Activated CD4-positive, CD25-positive, alpha-beta regulatory T cell treated with anti-CD3 and anti-CD28 coated beads, Interleukin-2, amount 50 U/mL, for 72 hours (primary cell): ENCODE measurements at places on chromosomes 4 and X.

DNA sequence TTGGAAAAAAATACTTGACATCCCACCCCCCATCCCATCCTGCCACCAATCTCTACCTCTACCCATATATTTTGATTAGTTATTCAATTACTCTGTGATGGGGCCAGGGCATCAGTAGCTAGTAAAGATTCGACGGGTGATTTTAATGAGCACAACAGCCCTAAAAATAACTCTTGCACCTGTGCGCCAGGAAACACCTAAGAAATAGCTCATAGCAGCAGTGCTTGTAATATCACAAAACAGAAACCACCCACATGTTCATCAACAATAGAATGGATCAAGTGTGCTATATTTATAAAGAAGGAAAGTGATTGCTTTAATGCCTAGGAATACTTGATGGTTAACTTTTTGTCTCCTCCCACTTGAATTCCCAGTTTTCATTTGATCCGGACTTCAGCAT is 225.6 kb upstream of the LCORL start:
- no peak for DNase-seq

- DNase-seq, result no peak
Observed at GRCh38 chr4:136319789-136320464, 1212.4 kb downstream of the PCDH18 start.

GRCh38 chr4:178351185-178351584 is 908.9 kb upstream of the AGA start:
- DNase-seq, result no peak

- no peak for DNase-seq
Observed at GRCh38 chrX:15358533-15358932, 23.2 kb upstream of the PIGA start.

GRCh38 chr4:125254106-125254505 is 60.6 kb upstream of the FAT4 start:
- no peak for DNase-seq

DNA sequence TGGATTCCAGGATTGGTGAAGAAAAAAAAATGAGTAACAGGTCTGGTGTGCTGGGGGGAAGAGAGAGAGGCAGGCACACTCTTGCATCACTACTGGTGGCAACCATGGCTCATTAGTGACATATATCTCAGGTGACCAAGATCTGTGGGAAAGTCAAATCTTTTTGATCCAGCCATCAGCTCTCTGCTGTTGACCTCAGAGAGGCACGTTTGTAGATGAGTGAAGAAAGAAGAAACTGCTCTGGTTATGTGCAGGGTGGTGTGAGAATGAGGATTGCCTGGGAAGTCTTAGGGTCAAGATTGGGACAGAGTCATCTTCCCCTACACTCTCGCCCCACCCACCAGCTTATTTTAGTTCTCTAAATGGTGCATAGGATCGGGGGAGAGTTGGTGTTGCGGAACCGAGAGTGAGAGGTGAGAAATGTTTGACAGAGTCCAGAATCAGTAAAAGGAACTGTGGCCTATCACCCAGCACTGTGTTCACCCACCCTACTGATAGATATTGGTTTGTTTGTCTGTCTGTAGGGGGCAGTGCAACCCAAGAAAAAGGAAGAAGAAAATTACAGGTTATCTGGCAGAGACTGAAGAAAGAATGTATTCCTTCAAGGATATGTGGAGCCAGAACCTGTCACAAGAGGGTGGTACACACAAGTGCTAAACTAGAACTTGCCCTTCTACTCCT is 21.9 kb downstream of the ARMCX6 start:
- no peak for DNase-seq

- no peak for DNase-seq
Observed at GRCh38 chr4:184214931-184215330, 2.7 kb downstream of the ENPP6 start.

- no peak for DNase-seq
Observed at GRCh38 chr4:87425711-87426110, 3.3 kb downstream of the NUDT9 start.

GRCh38 chrX:17052793-17053192 is 106.3 kb downstream of the REPS2 start:
- DNase-seq, result no peak

GRCh38 chrX:128518508-128518907 is 466.3 kb upstream of the ACTRT1 start:
- DNase-seq, result no peak

DNA sequence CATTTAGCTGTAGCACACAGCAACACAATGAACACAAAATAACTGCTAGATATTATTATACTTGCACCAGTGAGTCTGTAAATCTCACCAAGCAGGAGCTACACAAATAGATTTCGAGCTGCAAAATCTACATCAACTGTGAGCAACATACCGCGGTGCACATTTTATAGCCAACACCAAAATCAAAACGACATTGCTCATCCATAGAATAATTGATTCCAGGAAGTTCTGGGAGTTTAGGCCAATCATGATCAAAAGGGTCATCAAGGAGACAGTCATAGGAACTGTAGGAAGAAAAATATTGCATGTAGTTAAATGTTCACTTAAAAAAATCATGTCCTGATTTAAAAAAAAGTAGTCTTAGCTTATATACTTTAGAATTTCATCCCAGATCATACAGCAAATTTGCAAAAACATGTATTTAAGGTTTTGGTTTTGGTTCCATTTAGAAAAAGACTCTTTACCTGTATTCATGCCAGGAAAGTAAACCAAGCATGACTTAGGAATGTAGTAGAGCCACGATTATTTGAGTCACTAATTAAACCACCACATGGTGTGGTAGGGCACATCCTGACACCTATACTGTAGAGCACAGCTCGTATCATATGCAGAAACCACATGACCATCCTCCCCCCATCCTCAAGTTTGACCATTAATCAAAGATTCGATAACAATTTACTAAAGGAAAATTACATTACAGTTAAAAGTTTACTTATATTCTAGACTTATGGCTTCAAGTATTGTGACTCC is 250.4 kb downstream of the ADAMTS3 start:
- DNase-seq, result no peak

GRCh38 chr4:178138491-178138890 is 696.3 kb upstream of the AGA start:
- no peak for DNase-seq
